Tibial artery (tissue), 4 donors: ENCODE measurements at places on chromosomes 1 and 21.

GRCh38 chr1:219322766-219323165 is 149.1 kb downstream of the LYPLAL1 start:
- DNase-seq = no peak

DNA sequence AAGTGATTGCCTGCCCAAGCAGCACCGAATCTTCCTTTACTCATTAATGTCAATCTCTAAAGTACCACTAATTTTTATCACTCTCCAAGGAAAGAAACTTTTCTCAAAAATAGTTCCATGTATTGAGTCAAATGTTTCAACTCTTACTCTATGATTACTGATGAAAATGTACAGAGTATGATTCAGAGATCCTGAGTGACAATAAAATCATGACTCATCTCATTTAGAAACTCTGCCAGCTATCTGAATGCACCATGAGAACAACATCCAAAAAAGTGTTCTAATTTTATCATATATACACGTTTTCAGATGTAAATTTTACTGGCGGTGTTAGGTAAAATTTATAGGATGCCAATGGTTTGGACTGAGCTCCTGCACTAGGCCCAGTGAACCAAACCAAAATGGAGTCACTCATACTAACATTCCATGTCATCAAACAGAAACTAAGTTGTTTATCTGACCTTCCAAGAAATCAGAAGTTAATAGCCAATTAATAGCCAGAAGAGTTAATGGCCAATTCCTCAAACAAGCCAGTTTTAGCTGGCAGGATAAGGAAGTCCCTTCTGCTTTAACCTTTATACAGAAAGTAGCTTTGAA is 22.6 kb downstream of the PLPPR5 start:
- DNase-seq = no peak

DNA sequence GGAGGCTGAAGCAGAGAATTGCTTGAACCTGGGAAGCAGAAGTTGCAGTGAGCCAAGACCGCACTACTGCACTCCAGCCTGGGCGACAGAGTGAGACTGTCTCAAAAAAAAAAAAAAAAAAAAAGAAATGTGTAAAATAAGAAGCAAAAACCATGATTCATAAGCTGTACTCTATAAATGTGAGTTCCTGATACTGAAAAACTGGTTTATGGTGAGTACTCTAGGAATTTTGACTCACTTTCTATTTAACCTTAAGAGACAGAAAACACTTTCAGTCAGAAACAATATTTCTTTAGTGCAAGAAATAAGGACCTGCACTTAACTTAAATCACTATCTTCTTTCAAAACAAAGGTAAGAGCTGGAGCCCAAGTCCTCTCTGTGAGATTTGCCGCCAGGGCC is 19.9 kb upstream of the POU2F1 start:
- DNase-seq = no peak

DNA sequence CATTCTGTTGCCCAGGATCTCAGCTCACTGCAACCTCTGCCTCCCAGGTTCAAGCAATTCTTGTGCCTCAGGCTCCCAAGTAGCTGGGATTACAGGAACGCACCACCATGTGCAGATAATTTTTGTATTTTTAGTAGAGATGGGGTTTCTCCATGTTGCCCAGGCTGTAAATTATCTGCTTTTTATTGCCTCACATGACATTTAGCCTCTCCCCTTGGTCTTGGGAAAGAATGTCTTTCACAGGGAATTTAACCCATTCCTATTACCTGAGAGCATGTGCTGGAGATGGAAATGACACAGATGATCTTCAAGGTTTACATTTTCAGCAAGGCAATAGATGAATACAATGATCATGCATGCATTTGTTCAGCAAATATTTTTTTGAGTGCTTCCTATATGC is 75.8 kb downstream of the NID1 start:
- DNase-seq = no peak

GRCh38 chr1:61491497-61491896 is 233.4 kb downstream of the TM2D1 start:
- no peak for DNase-seq

GRCh38 chr1:192474080-192474683 is 101.4 kb upstream of the RGS1 start:
- DNase-seq = no peak

GRCh38 chr1:70567167-70567566 is 156.1 kb downstream of the CTH start:
- DNase-seq = no peak

DNA sequence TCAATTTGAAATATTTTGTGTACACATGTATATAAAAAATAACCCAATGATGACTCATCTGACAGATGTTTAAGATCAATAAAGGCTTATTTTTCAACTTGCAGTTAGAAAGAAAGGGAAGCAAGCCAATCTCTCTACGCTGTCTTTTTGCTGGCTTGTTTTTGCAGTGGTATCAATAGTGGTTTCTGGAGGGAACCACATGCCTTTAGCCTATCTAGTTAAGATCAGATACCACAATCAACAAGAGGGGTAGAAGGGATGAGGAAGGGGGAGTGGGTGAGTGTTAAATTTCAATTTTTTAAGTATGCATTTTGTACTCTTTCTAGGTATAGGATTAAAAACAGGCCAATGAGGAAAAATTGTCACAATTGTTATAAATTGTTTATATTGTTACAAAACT is 276.2 kb downstream of the KCNH1 start:
- DNase-seq = no peak

GRCh38 chr1:172960454-172961208 is 90.1 kb downstream of the TNFSF18 start:
- DNase-seq = no peak

- peak; percentile 39 for DNase-seq
Observed at GRCh38 chr1:10204003-10204642, 6.2 kb upstream of the KIF1B start.

GRCh38 chr1:172168597-172168872 is 251.9 kb upstream of the C1orf105 start:
- DNase-seq = no peak

DNA sequence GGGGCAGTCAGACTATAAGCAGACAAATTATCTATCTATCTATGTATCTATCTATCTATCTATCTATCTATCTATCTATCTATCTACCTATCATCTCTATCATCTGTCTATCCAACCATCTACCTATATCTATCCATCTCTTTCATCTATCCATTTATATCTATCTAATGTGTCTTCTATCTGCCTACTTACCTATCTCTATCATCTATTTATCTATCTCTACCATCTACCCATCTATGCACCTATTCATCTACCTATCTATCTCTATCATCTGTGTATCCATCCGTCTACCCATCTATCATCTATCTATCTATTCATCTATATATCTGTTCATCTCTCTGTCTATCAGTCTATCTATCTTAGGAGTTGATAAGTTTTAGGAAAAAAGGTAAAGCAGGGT is 10.8 kb upstream of the COG2 start:
- DNase-seq = no peak

DNA sequence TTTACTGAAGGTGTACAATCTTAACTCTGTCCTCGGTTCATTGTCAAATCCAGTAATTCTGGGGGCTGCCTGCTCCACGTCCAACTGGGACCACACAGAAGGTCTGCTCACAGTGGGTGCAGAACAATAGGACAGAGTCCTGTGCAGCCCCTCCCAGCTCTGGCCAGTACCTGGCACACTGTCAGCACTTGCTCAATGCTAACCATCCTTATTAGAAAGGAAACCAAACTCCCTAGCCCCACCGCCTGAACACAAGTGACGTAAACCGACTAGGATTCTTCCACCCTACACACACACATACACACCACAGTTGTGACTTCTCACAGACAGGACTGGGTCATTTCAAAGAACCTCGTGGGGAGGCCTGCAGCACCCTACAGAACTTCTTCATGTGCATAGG is 5.2 kb downstream of the BCAR3 start:
- no peak for DNase-seq

- DNase-seq = no peak
Observed at GRCh38 chr1:230976825-230977747, 1.6 kb downstream of the TTC13 start.

DNA sequence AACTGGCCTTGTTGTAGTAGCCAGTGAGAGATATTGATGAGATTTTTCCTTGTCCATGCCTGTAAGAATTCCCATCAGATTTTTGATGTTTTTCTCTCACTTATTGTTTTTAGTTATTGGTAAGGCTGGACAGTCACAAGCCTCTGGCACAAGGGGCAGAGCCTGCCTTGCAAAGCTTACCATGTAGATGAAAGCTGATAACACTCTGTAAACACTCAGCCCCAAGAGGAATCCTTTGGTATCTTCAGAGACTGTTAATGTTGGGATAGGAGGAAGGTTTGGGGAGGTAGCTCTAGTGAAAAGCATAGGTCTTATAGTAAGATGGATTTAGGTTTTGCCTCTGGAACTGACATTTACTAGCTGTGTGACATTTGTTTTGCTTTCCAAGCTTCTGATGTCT is 37.7 kb downstream of the MARK1 start:
- DNase-seq = no peak

DNA sequence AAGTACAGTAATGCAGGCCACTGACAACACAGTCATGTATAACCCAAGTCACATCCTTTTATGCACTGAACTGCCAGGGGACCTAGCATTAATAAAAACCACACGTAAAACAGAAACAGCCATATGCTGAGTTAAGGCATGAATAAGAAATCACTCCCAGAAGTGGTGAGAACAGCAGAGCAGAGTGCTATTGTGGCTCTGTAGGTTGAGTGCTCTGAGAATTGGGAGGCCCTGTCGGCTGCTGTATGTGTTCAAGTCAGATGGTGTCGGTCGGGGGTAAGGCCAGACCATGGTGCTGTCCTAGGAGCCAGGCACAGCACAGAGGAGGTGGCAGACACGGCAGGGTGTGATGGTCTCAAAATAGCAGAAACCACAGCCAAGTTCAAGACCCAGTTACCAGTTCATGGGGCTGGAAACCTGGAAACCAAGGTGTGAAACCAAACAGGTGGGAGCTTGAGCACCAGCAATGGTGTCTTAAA is 126.6 kb upstream of the COA6 start:
- no peak for DNase-seq

- DNase-seq = no peak
Observed at GRCh38 chr1:49234988-49235387, 458.3 kb upstream of the BEND5 start.

GRCh38 chr1:56993475-56993874 is 27.7 kb upstream of the C8B start:
- no peak for DNase-seq

- DNase-seq = no peak
Observed at GRCh38 chr1:167492481-167492910, 25.8 kb downstream of the CD247 start.

DNA sequence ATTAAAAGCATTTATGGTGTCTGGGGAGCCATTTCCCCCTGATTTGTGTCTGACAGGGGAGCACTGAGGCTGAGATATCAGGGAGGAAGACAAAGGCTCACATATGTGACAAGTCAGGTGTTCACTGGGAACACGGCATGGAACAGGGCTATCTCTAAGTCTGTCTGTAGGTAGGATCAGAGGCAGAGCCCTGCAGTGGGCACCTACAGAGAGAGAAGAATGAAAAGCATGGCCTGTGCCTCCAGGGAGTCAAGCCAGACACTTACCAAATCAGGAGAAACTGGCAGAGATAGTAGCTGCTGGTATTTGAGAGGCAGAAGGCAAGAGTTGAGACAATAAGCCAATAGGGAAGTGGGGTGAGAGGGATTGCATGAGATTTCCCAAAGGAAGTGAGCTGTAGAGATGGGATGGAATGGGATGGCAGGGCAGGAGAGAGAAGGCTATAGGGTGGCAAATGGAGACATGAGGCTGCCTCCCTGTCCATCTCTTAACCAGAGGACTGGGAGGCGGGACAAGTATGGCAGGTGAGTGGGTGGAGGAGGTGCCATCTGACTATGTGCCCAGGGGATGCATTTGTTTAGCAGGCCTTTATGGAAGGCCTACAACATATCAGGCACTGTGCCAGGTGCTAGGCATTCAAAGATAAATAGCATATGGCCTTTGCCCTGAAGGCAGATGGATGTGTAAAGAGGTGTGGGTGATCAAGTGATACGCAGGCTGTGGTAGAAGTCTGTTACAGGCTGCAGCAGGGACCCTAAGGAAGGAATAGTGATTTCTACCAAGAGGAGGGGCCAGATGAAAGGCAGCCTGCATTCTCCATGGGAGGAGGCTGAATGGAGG is 136.2 kb upstream of the IPO9 start:
- no peak for DNase-seq

- no peak for DNase-seq
Observed at GRCh38 chr1:203511513-203511912, 17.6 kb downstream of the OPTC start.

GRCh38 chr1:241744591-241744990 is 92.5 kb downstream of the WDR64 start:
- DNase-seq = no peak

DNA sequence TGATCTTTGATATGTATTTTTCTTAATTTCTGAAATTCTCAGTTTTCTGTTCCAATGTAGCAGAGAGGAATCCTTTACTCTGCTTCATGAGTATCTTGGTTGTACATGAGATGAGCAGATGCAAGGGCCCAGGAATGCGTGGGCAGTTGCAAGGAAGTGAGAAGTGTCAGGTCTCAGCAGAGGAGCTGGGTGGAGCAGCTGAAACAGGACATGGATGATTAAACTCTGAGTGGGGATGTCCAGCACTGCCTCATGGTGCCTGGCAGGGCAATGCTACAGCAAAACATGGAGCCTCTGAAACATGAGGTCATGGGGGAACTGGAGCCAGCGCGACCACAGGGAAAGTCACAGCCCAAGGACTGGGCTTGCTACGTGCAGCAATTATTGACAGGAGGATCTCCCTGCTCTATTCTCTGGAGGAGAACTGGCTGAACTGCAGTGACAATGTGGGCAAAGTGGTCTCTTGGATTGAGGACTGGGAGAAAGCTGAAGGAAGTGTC is 48.4 kb downstream of the COLGALT2 start:
- DNase-seq = no peak

DNA sequence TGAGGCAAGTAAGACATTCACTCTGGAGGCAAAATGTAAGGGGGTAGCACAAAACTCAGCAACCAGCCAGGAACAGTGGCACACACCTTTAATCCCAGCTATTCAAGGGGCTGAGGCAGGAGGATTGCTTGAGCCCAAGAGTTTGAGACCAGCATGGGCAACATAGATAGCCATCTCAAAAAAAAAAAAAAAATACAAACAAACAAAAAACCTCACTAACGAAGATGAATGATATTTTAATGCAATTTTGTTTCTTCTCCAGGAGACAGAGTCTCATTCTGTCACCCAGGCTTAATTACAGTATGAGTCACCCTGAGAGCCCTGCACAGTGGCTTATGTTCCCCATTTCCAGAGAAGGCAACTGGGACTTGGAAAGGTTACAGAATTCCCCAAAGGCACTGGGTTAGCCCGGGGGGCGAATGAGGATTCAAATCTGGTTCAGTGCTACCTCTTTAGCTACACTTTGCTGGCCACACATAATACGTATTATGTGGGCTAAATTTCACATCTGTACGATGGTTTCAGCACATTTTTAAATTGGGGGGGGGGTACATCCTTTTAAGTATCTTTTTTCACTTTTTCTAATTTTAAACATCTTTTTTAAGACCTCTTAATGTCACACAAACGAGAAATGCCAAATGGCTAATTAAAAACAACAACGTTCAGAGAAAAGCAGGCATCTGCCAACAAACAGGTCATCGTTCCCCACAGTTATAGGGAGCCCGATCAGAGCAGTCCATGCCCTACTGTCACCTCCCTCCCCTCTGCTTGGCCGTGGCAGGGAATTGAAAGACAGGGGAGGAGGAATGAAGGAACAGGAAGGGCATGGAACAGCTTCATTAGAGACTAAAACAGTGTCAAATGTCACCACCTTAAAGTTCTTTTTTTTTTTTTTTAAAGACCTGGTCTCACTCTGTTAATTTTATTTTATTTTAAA is 3.5 kb downstream of the CELA2A start:
- no peak for DNase-seq
